ENCODE measurements at places on chromosomes 13 and 19.

GRCh38 chr13:110592665-110593064 is 22.7 kb upstream of the NAXD start:
- DNase-seq = no peak

DNA sequence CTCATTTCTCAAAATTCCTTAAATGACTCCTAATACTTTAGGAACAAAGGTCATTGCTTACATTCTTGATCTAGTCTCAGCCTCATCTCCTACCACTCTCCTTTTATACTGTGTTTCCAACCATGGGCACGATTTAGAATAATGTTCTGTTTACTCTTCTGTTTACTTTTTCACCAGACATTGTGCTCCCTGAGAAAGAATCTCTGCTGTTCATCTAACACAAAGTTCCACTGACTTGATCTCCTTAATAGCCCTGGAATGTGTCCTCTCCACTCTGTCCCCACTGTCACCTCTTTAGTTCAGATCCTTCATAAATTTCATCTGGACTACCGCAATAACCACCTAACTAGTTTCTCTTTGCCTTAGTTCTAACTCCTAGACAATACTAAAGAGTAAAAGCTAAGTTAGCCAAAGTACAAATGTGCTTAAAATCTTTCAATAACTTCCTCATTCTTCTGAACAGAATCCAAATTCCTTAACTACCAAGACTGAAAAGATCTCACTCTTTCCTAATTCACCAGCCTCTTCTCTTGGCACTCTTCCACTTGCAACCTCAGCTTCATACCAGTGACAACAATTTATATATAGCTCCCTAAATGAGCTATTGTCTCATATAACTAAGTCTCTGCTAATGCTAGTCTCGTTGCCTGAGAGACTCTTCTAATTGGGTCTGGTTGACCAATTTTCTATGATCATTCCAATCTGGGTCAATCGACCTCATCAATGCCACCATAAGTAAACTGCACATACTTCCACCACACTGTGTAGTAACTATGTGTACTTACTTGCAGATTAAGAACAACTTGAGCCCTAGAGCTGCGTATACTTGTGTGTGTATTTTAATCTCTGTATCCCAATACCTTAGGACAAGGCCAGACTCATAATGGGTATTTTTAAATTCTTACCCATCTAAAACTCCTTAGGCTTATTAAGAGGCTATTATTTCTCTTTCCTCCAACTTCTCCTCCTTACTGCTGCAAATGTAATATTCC is 179.9 kb downstream of the VWA8 start:
- DNase-seq = no peak

DNA sequence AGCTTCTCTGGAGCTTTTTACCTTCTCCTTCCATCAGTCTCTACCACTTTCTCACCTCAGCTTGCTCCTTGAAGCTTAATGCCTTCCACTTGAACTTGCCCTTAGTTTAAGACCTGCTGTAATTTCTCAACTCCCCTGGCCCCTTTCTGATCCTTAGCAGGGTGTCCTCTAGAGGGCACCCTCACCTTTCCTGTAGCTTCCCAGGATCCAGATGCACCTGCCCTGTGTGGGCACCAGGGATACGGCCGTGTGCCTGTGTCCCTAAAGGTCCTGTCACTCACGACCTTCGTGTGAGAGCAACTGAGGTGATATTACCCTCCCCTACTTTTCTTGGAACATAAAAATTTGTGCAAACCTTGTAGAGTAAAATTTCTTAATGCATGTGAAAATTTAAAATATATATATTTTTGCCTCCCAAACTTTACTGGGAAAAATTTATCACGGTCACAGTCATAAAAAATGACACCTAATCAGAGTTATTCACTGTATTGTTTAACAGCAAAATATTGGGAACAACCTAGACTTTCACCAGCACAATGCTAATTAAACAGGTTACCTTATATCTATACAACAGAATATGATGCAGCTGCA is 46.4 kb downstream of the PSG3 start:
- DNase-seq = no peak

DNA sequence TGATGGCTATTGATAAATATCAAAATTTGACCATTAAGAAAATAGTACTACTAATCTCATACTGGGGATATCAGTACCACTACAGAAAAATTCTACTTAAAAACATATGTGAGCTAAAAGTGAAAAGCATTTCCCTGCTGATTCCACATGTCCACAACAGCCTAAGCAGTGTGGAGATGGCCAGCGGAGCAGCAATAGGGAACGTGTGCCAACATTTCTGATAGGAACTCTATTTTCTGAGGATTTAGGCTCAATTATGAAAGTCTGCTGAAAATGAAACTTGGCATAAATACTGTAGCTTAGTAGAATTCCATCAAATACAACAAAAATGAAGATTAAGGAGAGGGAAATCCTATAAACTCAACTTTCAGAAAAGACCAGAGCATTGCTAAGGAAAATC is 311.6 kb downstream of the ENOX1 start:
- DNase-seq = no peak

DNA sequence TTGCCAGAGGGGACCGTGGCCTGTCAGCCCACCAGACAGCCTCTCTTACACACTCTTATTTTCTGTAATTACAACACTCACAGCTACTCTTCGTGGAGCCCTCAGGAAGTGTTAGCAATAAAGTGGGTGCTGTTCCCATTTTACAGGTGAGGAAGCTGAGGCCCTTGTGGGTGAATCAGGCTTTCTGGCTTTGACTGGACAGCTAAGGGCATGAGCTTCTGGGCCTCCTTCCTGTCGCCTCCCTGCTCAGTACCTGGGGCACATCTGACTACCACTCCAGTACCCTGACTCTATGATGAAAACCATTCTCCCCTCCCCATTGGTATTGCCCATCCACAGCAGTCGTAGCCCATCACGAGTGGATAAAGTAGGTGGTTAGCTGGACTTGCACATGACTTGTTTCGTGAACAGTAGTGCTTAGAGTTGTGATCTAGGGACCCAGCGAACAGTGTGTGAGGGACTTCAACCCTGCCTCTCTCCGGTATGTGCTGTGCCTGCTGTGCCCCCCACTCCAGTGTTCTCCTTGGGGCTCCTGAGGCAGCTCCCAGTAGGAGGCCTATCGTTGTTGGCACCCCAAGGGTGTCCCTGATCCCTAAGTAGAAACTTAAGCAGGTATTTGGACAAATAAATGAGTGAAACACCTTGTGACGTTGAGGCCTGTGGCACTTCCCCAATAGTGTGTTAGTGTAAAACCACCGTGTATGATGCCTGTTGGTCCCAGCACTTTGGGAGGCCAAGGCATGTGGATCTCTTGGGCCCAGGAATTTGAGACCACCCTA is 38.6 kb downstream of the GATAD2A start:
- DNase-seq = no peak

- no peak for DNase-seq
Observed at GRCh38 chr13:35530147-35530546, 53.7 kb upstream of the MAB21L1 start.

- no peak for DNase-seq
Observed at GRCh38 chr13:77583581-77583980, 48.1 kb downstream of the SCEL start.

GRCh38 chr19:38898788-38899446 is 501 bp downstream of the SIRT2 start:
- peak; percentile 20 for DNase-seq

GRCh38 chr19:32570081-32570785 is 10.8 kb upstream of the PDCD5 start:
- DNase-seq = peak; percentile 58

GRCh38 chr19:31397308-31397707 is 48.1 kb upstream of the TSHZ3 start:
- DNase-seq = no peak

- DNase-seq = no peak
Observed at GRCh38 chr13:111502957-111503356, 182.5 kb downstream of the TEX29 start.

DNA sequence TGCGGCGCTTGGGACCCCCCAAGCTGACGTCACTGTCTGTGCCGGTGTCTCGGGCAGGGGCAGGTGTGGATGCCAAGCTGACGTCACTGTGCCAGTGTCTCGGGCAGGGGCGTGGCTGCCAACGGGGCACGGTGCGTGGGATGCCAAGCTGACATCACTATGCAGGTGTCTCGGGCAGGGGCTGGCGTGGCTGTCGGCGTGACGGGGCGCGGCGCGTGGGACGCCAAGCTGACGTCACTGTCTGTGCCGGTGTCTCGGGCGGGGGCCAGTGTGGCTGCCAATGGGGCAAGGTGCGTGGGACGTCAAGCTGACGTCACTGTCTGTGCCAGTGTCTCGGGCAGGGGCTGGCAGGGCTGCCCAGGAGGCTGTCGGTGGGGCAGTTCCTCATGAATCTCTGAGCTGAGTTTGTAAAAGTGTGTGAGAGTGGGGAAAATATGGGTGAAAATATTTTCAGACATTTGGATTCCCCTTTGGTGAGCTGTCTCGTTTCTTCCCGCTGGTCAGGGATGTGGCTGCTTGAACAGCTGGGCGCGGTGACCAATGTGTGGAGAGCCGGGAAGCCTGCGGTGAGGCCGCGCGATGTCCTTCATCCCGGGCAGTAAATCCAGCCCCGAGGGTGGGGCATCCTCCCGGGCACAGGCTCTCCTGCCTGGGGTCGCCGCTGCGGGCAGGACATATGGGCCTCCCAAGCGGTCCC is 25.2 kb downstream of the MCF2L start:
- DNase-seq = no peak

DNA sequence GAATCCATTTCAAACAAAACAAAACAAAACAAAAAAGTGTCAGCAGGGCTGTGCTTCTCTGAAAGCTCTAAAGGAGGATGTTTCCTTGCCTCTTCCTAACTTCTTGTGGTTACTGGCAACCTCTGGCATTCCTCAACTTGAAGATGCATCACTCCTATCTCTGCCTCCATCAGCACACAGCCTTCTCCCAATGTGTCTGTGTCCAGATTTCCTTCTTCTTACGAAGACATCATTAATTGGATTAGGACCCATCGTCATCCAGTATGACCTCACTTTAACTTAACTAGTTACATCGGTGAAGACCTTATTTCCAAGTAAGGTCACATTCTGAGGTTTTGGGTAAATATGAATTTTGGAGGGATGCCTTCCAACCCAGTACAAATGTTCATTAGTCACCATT is 33.8 kb upstream of the GTF2F2 start:
- no peak for DNase-seq

DNA sequence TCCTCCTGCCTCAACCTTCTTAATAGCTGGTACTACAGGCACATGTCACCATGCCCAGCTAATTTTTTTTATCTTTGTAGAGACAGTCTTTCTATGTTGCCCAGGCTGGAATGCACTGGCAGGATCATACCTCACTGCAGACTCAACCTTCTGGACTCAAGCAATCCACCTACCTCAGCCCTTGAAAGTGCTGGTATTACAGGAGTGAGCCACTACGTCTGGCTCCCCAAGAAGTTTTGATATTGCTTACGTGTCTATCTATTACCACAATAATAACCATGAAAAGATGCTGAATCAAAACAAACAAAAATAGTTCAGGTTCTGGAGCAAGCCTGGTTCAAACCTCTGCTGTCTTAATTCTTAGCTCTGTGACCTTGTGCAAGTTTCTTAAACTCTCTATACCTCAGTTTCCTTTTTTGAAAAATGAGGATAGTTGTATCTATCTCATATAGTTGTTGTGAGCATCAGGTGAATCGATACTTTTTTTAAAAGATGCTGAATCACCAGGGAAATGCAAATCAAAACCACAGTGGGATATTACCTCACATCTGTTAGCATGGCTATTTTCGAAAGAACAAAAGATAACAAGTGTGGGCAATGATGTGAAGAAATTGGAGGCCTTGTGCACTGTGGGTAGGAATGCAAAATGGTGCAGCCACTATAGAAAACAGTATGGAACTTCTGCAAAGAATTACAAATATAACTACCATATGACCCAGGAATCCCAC is 19.0 kb upstream of the LEUTX start:
- DNase-seq = no peak

DNA sequence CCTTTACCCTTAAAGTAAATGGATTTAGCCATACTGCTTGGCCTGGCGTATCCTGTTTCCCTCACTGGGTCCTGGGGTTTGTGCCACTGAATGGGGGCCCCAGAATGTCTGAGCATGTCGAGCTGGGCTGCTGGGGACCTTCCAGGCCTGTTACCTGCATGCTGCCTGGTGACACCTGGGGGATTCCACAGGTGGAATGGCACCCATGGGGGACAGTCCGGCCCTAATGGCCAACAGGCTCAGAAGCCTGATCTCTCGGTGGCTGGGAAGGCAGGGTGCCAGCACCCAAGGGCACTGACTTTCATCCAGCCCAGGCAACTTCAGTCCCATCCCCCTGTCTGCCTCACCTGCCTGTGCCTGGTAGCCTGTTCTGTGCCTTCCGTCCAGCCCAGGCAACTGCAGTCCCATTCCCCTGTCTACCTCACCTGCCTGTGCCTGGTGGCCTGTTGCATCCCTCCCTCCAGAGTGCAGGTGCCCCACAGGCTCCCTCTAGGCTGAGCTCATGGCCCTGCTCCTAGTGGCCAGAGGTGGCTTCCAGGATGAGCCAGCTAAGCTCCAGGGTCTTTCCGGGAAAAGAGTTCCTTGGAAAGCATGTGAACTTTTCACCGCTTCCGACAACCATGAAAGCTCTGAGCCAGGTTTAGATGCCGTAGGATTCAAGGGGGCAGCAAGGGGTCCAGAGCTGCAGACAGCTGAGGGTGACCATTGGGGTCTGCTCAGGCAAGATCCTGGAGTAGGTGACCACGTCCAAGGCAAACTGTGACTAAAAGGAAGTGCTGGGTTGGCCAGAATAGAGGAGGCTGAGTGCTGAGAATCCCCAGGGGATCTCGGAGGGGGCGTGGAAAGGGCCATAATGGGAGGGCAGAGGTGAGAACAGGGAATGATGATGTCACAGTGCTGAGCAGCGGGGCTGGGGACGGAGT is 30.3 kb upstream of the ZNF492 start:
- DNase-seq = no peak

- DNase-seq = no peak
Observed at GRCh38 chr13:30502237-30502636, 36.5 kb upstream of the HMGB1 start.

GRCh38 chr19:17294051-17294891 is 9.0 kb downstream of the ABHD8 start:
- DNase-seq = no peak

DNA sequence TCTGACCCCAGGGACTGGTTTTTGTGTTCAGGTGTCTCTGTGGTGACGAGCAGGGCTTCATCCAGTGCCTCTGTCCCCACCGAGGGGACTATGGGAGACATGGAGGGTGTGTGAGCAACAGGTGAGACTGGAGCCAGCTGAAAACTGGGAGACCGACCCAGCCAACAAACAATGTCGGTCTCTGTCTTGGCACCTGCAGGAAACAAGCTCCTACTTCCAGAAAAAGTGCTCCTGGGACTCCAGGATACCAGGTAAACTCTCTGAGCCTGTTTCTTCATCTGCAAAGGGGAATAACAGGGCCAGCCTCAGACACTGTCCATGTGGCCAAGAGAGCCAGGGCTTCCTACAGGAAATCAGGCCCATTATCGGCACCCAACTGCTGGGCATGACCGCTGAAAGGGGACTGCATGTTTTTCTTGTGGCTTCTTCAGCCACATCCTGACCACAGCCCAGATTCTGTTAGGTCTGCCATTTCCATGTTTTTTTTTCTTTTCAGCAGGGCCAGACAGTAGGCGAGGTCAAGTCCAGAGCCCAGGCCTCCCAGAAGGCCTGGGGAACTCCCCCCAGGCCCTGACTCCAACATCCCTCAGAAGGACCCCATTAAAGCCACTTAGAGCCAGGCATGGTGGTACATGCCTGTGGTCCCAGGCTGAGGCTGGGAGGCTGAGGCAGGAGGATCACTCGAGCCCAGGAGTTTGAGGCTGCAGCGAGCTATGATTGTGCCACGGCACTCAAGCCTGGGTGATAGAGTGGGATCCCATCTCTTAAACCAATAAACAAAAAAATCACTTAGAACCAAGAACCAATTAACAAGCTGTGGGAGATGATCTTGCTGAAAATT is 836 bp upstream of the BST2 start:
- no peak for DNase-seq

- no peak for DNase-seq
Observed at GRCh38 chr19:51772977-51773376, 12.0 kb downstream of the FPR2 start.

GRCh38 chr19:54436628-54437252 is 12.3 kb upstream of the LENG8 start:
- DNase-seq = no peak
